Thymus (tissue), 14 donors: ENCODE measurements at places on chromosomes 2 and 18. TPM values are rescaled to one million over a fixed set of nuclear protein-coding genes. Genes with fewer than 3 reads are reported as not detected.

The ZSWIM2 gene
- polyA plus RNA-seq, result not detected

The IHH gene
- polyA plus RNA-seq, result 0.18 TPM

The PARD3B gene
- 1.0 TPM for polyA plus RNA-seq

The CTAGE1 gene
- polyA plus RNA-seq, result not detected

The LYPD1 gene
- polyA plus RNA-seq, result 14.2 TPM
